ENCODE measurements at places on chromosomes 16 and 17.

GRCh38 chr17:50297407-50297865 lies 23.2 kb downstream of the TMEM92 start:
- H3K4me1 ChIP-seq: peaks cover 3% of the 10 kb centered on the region
- DNase-seq: peak; percentile 76
- H3K27ac ChIP-seq: no peak overlapping the region
- H3K4me3 ChIP-seq: no peak overlapping the region

DNA sequence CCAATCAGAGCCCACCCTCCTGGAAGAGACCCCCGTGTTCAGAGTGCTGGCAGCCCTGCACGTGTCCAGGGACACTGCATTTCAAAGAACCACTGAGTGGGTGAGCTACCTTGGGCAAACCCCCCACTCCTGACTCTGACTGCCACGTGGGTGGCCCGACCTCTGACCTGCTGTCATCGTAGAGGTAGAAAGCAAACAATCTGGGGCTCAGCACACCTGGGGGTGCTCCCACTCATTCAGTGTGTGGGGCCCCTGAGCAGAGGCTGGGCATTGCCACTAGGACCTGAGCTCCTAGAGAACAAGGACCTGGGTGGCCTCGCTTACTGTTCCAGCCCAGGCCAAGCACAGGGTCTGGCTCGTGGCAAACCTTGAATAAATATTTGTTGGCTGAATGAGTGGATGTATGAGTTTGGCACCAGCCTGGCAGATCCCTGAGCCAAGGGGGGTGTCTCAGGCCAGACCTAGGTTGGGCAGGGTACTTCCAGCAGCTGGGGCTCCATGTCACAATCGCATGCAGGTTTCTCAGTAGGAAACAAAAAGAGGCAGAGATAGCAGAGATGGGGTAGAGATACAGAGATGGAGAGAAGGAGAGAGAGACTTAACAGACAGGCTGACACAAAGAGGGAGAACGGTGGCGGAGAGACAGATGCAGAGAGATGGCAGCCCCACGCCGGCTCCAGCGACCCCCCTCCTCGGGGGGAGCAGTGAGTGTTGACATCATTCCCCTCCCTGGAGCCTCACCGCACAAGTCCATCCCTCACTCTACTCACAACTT lies 5.4 kb upstream of the DRC7 start:
- H3K36me3 ChIP-seq: no peaks in the 10 kb centered on the region
- no peak overlapping the region for H3K4me3 ChIP-seq
- H3K27me3 ChIP-seq: no peaks in the 10 kb centered on the region
- H3K4me1 ChIP-seq: peaks cover 16% of the 10 kb centered on the region
- H3K27ac ChIP-seq: no peak overlapping the region

DNA sequence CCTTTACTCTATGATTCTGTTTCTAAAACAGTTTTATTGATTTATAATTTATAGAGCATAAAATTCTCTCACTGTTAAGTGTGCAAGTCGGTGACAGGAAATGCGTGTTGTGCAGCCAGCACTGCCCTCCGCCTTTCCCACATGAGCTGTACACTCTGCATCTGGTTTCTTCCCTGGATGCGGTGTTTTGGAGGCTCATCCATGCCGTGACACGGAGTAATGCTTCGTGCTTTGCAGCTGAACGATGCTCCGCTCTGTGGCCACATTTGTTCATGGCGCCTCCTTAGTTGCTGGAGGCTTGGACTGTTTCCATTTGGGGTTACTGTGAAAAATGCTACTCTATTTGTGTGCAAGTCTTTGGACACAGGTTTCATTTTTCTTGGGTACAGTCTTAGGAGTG lies 7.2 kb upstream of the IGFALS start:
- DNase-seq: no peak
- no peaks in the 10 kb centered on the region for H3K4me1 ChIP-seq
- no peak overlapping the region for H3K27ac ChIP-seq
- no peaks in the 10 kb centered on the region for H3K27me3 ChIP-seq
- H3K36me3 ChIP-seq: no peaks in the 10 kb centered on the region

DNA sequence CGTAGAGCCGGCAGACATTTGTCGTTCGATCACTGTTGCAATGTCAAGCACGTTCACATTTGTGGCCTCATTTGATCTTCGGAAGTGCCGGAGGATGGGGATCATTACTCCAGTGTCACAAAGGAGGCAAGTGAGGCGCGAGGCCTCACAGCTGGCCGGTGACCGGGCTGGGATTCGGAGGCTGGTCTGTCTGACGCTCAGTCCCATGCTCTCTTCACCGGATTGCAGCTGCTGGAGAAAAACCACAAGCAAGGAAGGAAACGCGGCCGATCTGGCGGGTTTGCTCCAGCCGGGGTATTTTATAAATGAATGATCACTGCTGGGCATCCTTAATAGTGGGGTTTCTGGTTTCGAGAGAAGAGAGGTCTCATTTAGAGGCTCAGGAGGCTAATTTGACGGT lies 127.8 kb downstream of the OR1D5 start:
- no peak overlapping the region for H3K27ac ChIP-seq
- H3K4me3 ChIP-seq: no peak overlapping the region
- peaks cover 5% of the 10 kb centered on the region for H3K4me1 ChIP-seq
- no peaks in the 10 kb centered on the region for H3K36me3 ChIP-seq
- DNase-seq: no peak
- no peaks in the 10 kb centered on the region for H3K27me3 ChIP-seq

- DNase-seq: no peak
- H3K36me3 ChIP-seq: no peaks in the 10 kb centered on the region
- no peak overlapping the region for H3K27ac ChIP-seq
Observed at GRCh38 chr16:86126891-86127290, 227.9 kb downstream of the IRF8 start.

DNA sequence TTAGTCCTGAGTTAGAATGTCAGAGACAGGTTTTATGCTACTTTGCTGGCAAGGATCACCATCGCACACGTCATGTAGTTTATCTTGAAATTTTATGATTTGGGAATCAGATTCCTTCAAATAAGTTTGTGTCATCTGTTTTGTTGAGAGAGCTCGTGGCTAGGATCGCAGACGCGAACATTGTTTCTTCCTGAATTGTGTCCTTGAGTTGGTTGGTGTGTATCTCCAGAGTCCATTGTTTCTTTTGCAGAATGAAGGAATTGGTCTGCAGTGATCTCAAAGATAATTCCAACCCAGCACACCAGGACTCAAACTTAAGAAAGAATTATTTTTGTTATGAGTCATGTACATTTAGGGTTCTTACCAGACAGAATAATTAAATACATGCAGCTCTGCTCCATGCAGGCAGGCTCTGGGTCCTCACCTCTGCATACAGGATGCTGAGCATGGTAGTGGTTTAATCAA lies 51.6 kb downstream of the PRKCA start:
- no peak overlapping the region for H3K27ac ChIP-seq
- DNase-seq: peak; percentile 45
- no peak overlapping the region for H3K4me3 ChIP-seq
- no peaks in the 10 kb centered on the region for H3K36me3 ChIP-seq
- H3K27me3 ChIP-seq: no peaks in the 10 kb centered on the region
- H3K4me1 ChIP-seq: peaks cover 11% of the 10 kb centered on the region

DNA sequence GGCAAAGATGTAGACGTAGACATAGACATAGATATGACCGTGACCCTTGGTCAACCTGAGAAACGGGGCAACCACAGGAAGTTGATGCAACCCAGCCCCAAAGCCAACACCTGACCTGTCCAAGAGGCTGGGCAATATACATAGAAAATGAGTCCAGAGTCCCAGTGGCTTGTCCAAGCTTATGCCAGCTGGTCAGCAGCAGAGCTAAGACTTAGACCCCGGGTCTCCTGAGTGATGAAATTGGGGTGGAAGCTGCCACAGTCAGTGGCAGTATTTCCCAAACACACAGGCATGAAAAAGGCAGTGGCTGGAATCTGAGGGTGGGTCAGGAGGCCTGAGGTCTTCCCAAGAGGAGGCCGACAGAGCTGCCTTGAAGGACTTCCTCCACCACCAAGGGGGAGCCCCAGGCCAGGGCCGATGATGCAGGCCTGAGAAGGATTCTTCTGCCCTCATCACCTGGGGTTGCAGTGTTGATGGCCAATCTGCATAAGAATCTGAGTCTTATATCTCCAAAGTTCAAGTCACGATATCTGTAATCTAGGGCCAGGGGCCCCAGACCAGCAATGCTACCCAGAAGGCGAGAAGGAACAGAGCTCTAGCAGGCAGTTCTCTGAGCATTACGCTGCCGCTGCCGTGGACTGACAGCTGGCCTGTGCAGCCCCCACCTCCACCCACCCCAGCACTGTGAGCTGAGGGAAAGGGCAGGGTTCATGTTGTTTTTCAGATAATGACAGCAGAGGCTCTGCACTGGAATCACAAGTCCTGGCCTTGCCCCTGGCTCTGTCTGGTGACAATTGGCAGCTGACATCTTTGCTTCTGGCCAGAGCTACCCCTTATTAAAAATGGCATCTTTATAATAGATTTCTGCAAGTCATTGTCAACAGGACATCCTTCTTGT lies 72.7 kb downstream of the GNAO1 start:
- H3K27ac ChIP-seq: peak overlapping the region; percentile 70
- H3K36me3 ChIP-seq: no peaks in the 10 kb centered on the region
- no peak for DNase-seq
- H3K27me3 ChIP-seq: no peaks in the 10 kb centered on the region
- no peak overlapping the region for H3K4me3 ChIP-seq

- no peaks in the 10 kb centered on the region for H3K27me3 ChIP-seq
- DNase-seq: peak; percentile 91
- peak overlapping the region; percentile 36 for H3K4me3 ChIP-seq
- peaks cover 13% of the 10 kb centered on the region for H3K4me1 ChIP-seq
- no peaks in the 10 kb centered on the region for H3K36me3 ChIP-seq
Observed at GRCh38 chr17:17300624-17301568, 2.3 kb upstream of the NT5M start.

DNA sequence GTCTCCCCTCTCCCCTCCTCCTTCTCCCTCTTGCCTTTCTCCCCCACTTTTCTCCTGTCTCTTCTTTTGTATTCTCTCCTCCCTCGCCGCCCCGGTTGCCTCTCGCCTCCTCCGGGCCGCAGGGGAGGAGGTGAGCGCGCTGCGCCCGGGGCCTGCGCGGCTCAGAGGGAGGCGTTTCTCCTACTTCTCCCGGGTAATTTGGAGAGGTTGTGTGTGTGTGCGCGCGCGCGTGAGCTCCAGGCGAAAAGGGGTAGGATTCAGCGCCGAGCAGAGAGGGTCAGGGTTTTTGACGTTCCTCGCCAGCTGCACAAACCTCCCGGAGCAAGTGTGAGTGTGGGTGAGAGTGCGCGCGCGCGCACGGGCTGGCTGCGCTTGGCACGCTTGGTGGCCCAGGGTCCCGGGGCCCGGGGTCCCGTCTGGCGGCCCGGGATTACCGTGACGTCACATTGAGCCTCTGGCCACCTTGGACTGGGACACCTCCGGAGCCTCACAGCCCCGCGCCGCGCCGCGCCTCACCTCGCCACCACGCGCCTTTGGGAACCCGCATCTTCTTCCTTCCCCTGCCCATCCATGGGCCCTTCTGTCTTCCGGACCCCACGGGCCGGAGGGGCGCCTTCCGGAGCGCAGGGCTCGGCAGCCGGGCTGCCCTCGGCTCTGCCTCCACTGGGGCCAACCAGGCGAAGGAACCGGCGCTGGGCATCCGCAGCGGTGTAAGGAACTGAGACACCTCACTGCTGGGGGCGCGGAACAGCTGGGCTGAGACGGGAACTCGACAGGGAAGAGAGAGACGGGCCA lies 479 bp downstream of the IRX6 start:
- no peaks in the 10 kb centered on the region for H3K36me3 ChIP-seq
- peak; percentile 25 for DNase-seq
- peak overlapping the region; percentile 32 for H3K4me3 ChIP-seq
- no peaks in the 10 kb centered on the region for H3K4me1 ChIP-seq

GRCh38 chr17:58200024-58200633 lies 7.6 kb downstream of the EPX start:
- H3K4me3 ChIP-seq: no peak overlapping the region
- H3K27me3 ChIP-seq: peaks cover 9% of the 10 kb centered on the region
- no peaks in the 10 kb centered on the region for H3K36me3 ChIP-seq
- no peaks in the 10 kb centered on the region for H3K4me1 ChIP-seq

DNA sequence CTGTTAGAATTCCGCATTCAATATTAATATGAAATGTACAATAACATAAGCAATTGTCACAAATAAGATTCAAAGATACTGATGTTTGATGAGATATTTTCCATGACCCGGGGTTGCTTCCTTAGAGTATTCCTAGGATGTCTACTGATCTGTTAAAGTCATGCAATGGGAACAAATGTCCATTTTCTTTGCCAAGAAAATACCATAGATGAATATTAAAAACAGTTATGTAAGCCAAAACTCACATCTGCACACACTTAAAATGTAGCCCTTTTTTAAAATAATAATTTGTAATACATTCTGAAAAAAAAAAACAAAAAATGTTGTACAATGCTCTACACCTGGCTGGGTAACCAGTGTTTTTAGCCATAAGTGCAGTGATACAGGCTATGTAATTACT lies 259.4 kb upstream of the AXIN2 start:
- no peak overlapping the region for H3K4me3 ChIP-seq
- H3K27ac ChIP-seq: no peak overlapping the region
- no peaks in the 10 kb centered on the region for H3K36me3 ChIP-seq

- no peaks in the 10 kb centered on the region for H3K27me3 ChIP-seq
- no peaks in the 10 kb centered on the region for H3K36me3 ChIP-seq
- DNase-seq: no peak
- H3K4me1 ChIP-seq: no peaks in the 10 kb centered on the region
- no peak overlapping the region for H3K4me3 ChIP-seq
- H3K27ac ChIP-seq: no peak overlapping the region
Observed at GRCh38 chr16:65895906-65896305, 470.6 kb upstream of the CDH5 start.

DNA sequence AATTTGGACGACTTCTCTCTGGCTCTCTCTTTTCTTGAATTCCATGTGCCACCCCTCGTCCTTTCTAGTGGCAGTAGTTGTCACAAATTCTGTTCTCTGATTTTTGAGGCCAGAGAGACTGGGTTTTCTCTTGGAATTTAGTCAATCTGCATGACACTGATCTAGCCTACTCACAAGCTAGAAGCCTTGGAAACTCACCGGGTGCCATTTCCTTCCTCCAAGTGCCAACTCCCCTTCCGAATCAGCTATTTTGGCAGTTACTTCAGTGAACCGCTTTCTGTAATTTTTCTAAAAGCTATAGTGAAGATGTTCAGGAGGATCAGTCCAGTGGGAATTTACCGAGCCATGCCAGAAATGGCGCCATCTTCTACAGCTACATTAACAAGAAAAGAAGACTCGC lies 228.9 kb downstream of the PMP22 start:
- H3K4me1 ChIP-seq: no peaks in the 10 kb centered on the region
- H3K27ac ChIP-seq: no peak overlapping the region
- no peaks in the 10 kb centered on the region for H3K36me3 ChIP-seq
- H3K27me3 ChIP-seq: no peaks in the 10 kb centered on the region

Data from cardiac muscle cell (in vitro differentiated cells and primary cell).